Melanocyte of skin (primary cell): ENCODE measurements at places on chromosomes 11 and 22. TPM values are rescaled to one million over a fixed set of nuclear protein-coding genes. Genes with fewer than 3 reads are reported as not detected.

OR52I1 gene
- total RNA-seq = not detected in 2 replicates

PANX2 gene
- total RNA-seq = 0.69 and 1.1 TPM in 2 replicates

TM7SF2 gene
- total RNA-seq = 9.3 and 15.1 TPM in 2 replicates

NOX4 gene
- total RNA-seq = 2.8 and 4.4 TPM in 2 replicates

HEPN1 gene
- total RNA-seq = not detected in 2 replicates

RAG2 gene
- not detected in 2 replicates for total RNA-seq

OR56A3 gene
- total RNA-seq = not detected in 2 replicates

SPDYC gene
- not detected in 2 replicates for total RNA-seq

MS4A3 gene
- not detected in 2 replicates for total RNA-seq

SYTL2 gene
- total RNA-seq = 71.2 and 104 TPM in 2 replicates

OR6Q1 gene
- total RNA-seq = not detected in 2 replicates

EWSR1 gene
- 209 and 236 TPM in 2 replicates for total RNA-seq

AP5B1 gene
- total RNA-seq = 40.6 and 53.5 TPM in 2 replicates

OR6T1 gene
- not detected in 2 replicates for total RNA-seq

RAB38 gene
- total RNA-seq = 294 and 323 TPM in 2 replicates

EXPH5 gene
- under 0.01 and 0.36 TPM in 2 replicates for total RNA-seq

PKDREJ gene
- total RNA-seq = under 0.01 TPM in 1 of 2 replicates, not detected in the other

HOATZ gene
- total RNA-seq = not detected in 2 replicates

ELMOD1 gene
- not detected in 2 replicates for total RNA-seq

AGBL2 gene
- total RNA-seq = 5.5 and 11.0 TPM in 2 replicates

GRM5 gene
- total RNA-seq = under 0.01 and 2.2 TPM in 2 replicates

ANKK1 gene
- not detected in 2 replicates for total RNA-seq

BCO2 gene
- total RNA-seq = 0.33 and 0.77 TPM in 2 replicates

RASGRP2 gene
- total RNA-seq = not detected in 2 replicates

E2F8 gene
- 1.3 and 1.5 TPM in 2 replicates for total RNA-seq

FAT3 gene
- 0.34 and 0.36 TPM in 2 replicates for total RNA-seq

C11orf42 gene
- total RNA-seq = not detected in 2 replicates

SHANK2 gene
- under 0.01 TPM in 1 of 2 replicates, not detected in the other for total RNA-seq

SAA4 gene
- total RNA-seq = not detected in 2 replicates

SLC22A9 gene
- not detected in 2 replicates for total RNA-seq

DSCAML1 gene
- not detected in 2 replicates for total RNA-seq

JHY gene
- total RNA-seq = 4.5 and 7.6 TPM in 2 replicates

UCP3 gene
- 0.33 and 1.2 TPM in 2 replicates for total RNA-seq

XKR3 gene
- total RNA-seq = not detected in 2 replicates

FOLR1 gene
- total RNA-seq = not detected in 2 replicates

BATF2 gene
- total RNA-seq = 6.5 and 10.7 TPM in 2 replicates

PYGM gene
- total RNA-seq = 0.33 and 1.2 TPM in 2 replicates

MTA2 gene
- 163 and 164 TPM in 2 replicates for total RNA-seq

MUC6 gene
- not detected in 2 replicates for total RNA-seq

PISD gene
- total RNA-seq = 31.3 and 32.0 TPM in 2 replicates

ARHGAP8 gene
- total RNA-seq = 0.62 and 1.00 TPM in 2 replicates

VPREB3 gene
- total RNA-seq = not detected in 2 replicates

UBQLN3 gene
- total RNA-seq = under 0.01 TPM in 1 of 2 replicates, not detected in the other

HMGXB4 gene
- 17.6 and 26.2 TPM in 2 replicates for total RNA-seq

MUC5B gene
- 1.0 and 1.5 TPM in 2 replicates for total RNA-seq

XNDC1N gene
- 4.3 and 8.3 TPM in 2 replicates for total RNA-seq

KCNE3 gene
- total RNA-seq = 1.3 and 1.9 TPM in 2 replicates

LRRC74B gene
- total RNA-seq = under 0.01 TPM in 1 of 2 replicates, not detected in the other

CD248 gene
- total RNA-seq = 0.69 and 5.1 TPM in 2 replicates

SMPD1 gene
- 66.5 and 68.8 TPM in 2 replicates for total RNA-seq

ANGPTL5 gene
- not detected in 2 replicates for total RNA-seq

PDGFB gene
- not detected in 2 replicates for total RNA-seq
